Heart left ventricle (tissue), 16 donors: ENCODE measurements at places on chromosomes 3 and 15. TPM values are rescaled to one million over a fixed set of nuclear protein-coding genes. Genes with fewer than 3 reads are reported as not detected.

GRCh38 chr15:84917452-84917851 is 33.0 kb downstream of the SLC28A1 start:
- no peak for DNase-seq

Gene TIMP4
- total RNA-seq = 56.1 TPM

DNA sequence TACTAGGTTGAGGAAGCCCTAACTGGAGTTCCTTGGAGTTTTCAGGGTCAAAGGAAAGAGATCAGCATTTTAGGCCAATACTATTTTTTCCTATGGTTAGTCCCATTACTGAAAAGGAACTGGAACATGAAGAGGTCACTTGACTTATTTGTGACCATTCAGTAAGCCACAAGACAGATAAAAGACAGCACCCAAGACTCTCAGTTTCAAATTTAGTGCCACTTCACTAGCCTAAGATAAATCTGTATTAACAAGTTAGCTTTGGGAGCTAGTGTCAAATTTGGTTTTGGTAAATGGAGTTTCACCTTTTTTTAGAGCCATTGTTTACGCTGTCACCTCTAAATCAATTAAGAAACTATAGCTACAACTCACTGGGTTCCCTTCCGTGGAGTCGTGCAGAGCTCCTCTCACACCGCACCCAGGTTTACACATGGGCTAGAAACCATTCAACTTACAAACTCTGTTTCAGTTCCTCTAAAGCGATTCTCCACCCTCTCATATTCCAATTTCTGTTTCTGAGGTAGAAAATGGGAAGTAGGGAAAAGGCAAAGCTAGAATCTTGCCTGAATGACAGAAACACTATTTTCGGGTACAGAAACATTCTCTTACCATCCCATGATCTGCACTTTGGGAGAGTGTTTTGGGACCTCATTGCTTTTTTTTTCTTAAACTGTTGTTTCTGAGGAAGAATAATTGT is 14.4 kb downstream of the CCDC32 start:
- DNase-seq = no peak

- DNase-seq = no peak
Measured at GRCh38 chr3:52162250-52162872, 8.1 kb upstream of the POC1A start.

DNA sequence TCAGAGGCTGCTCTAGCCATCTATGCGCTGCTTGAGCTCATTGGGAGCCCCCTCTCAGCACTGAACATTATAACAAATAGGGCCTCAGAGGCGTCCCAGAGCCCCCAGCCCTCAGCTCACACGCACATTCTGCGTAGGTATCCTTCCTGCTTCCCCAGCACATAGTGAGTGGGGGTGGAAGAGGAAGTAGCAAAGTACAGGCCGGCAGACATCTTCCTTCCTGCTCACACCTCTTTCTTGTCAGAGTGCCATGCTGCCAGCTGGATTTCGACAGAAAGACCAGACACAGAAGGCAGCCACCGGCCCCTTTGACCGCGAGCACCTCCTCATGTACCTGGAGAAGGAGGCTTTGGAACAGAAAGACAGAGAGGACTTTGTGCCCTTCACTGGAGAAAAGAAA is 16.6 kb downstream of the TMOD2 start:
- no peak for DNase-seq

GRCh38 chr15:74209997-74210671 is 7.5 kb upstream of the STRA6 start:
- DNase-seq = no peak

Gene EPHB1
- total RNA-seq = 0.31 TPM

GRCh38 chr3:57354768-57355167 is 62.3 kb upstream of the ASB14 start:
- no peak for DNase-seq

- no peak for DNase-seq
Measured at GRCh38 chr3:134761213-134761612, 33.8 kb upstream of the EPHB1 start.

DNA sequence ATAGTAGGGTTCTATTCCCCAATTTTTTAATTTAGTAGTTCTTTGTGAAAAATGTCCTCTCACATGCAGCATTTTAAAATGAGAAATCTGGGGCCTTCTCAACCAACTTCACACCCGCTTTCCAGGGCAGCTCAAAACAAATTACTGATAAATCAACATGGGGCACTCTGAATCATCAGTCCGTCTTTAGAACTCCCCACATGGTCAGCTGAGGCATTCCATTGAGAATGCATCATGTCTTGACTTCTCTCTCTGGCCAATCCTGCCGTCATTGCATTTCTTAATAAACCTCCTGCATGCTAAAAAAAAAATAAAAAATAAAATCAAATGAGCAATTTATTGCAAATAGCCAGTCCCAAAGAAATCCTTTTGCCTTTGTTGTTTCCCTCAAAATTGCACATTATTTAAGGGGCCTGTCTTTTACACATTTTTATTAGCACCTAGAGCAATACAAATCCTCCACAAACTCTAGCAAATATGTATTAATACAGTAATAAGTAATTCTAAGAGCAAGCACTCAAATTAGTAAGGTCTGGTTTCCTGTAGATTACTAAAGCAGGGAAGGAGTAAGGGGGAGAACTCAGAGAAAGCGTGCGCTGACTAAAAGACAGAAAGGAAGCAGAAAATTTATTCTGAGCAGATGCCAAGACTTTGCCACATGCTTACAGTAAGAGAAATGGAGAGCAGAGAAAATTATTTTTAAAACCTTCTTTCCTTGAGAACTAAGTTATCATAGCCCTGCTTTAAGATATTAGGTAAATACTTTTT is 175.7 kb downstream of the TNIK start:
- no peak for DNase-seq

Gene RNF7
- 88.8 TPM for total RNA-seq

Gene TTLL13
- total RNA-seq = not detected

Gene FHIT
- total RNA-seq = 26.8 TPM

Gene RTP4
- 2.3 TPM for total RNA-seq

GRCh38 chr15:89822951-89823711 is 8.5 kb upstream of the ANPEP start:
- DNase-seq = no peak

- no peak for DNase-seq
Measured at GRCh38 chr3:102390916-102391315, 43.9 kb upstream of the ZPLD1 start.

Gene RAB43
- 1.9 TPM for total RNA-seq

DNA sequence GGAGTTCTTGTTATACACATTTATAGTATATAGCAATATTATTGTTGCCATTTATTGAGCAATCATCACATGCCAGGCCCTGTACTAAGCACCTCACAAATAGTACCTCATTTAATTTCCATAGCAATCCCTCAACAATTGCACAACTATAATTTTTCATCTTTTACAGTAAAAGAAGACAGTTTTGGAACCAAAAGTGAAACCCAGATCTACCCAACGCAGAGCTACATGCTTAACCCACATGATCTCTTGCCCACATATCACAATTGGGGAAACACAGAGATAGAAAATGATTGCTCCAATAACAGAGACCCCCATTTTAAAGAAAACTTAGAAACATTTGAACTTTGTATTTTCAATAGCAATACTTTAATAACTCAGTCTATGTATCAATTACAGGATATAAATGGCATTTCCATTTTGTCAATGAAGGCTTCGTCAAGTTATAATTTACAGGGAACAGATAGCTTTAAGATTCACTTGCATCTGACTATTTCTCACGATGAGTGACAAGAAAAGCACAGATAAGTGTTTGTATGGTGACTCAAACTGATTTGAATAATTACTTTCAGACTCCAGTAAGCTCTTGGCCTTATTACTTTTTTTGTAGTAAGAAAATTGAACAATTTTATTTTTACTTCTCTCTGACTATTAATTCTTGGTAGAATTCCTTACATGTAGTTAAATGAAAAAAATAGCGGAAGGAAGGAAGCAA is 38.7 kb upstream of the CCDC50 start:
- no peak for DNase-seq

GRCh38 chr3:134029734-134030378 is at the start of gene SLCO2A1:
Gene SLCO2A1, minus strand, starts transcription at chr3:134029925. Its CDS starts 123 bp downstream, at chr3:134029802.
- DNase-seq = peak; percentile 51

Gene MORC1
- not detected for total RNA-seq

- DNase-seq = no peak
Measured at GRCh38 chr3:2875699-2876098, 234.5 kb downstream of the IL5RA start.

DNA sequence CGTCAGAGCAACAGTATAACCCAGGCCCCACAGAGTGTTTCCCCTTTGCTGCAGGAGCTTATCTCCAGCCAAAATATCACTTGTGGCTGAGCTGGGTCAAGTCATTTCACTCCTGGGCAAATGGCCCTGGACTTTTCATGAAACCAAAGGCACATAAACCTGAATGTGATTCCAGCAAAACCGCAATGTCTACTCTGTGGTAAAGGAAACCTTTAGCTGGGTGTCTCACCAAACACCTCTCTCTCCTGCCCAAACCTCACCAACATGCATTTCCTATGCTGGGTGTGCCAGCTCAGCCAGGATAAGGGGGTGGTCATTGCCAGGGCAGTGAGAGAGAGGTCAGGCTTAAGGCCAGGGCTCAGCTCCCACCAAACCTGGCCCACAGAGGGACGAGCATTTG is 67.4 kb downstream of the GTPBP8 start:
- no peak for DNase-seq

Gene ITGA11
- 8.3 TPM for total RNA-seq

Gene GPR156
- total RNA-seq = not detected

Gene LYZL4
- total RNA-seq = not detected

DNA sequence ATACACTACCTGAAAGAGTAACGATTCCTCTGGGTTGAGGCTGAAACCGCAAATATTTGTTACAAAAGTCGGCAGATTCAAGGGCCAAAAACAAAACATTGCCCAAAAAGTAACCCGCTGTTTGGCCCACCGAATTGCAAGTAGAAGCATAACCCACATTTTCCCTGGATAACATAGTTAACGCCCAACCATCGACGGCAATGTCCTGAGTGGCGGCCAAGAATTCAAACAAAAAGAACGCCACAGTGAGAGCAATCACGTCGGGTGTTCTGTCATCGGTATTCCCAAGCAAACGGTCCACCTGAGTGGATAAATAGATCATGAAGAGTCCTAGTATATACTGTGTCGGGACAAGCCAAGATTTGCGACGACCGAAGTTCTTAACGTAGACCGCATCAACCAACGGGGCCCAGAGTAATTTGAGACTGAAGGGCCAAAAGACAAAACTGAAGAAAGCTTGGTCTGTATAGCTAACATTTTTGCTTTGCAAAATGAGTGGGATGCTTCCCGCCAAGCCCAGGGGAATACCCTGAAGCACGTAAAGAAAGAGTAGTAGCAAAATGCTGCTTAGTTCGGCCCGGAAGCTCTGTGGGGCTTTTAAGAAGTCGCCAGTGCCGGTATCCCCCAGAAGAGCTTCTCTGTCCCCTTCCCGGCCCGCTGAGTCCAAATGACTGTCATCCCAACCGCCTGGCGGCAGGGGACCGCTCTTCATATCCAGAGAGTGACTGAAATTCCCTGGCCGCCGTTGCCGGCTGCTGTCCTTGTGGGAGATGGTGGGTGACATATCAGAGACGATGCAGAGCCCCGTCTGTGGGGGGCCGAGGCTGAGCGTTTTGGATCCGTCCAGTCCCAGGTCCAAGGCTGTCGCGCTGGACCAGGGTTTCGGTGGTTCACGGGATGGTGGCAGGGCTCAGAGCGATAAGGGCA is 750 bp downstream of the SLC33A1 start:
- DNase-seq = peak; percentile 68

DNA sequence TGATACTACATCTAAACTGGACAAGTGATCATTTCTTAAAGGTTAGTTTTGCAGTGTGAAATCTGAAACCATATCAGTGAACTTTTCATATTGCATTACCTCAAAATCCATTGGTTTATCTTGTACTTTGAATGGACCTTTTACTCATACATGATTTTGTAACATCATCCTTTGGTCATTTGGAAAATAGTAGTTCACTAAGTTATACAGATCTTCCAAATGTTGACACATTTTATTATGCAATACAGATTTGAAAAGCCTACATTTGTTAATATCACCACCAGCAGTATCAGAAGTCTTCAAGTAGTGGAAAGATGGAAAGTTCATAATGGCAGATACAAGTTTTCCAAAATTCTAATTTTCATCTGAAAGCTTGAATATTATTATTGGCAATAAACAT is 64.0 kb upstream of the CDV3 start:
- no peak for DNase-seq

GRCh38 chr3:128205558-128206145 is 52.4 kb downstream of the EEFSEC start:
- no peak for DNase-seq

- no peak for DNase-seq
Measured at GRCh38 chr15:100663086-100663914, 60.9 kb downstream of the ASB7 start.

Gene P2RY13
- 3.6 TPM for total RNA-seq

DNA sequence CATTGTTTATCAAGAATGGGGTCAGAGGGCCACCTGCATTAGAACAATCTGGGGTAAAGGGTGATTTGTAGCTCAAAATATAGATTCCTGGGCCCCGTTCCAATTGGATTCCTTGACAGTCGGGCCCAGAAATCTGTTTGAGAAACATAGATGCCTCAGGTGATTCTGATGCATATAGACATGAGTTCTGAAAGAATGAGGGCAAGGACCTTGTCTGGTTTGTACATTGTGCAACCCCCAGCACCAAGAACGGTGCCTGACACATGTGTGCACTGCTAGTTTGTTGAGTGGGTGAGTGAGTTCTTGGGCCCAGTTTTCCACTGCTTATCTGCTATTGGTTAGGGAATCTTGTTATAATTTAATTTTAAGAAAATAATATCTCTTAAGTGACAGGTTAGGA is 16.6 kb downstream of the CRYBG3 start:
- no peak for DNase-seq

DNA sequence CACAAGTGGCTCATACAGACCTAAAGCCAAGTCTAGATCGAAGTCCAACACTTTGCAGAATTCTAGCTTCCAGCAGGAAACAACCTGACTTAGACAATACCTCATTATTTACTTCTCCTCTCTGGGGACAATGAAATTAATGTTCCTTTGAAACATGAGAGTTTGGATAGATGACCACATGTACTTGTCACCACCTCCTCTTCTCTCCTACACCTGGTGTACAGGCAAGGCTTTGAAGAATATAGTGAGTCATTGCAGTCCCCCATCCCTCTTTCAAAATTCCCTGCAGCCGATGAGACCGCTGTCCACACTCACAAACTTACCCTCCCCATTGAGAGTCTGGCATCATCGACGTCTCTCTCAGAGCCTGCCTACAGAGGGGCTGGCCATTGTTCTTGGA is 189.0 kb upstream of the HES1 start:
- DNase-seq = no peak

Gene ETFA
- total RNA-seq = 398 TPM

DNA sequence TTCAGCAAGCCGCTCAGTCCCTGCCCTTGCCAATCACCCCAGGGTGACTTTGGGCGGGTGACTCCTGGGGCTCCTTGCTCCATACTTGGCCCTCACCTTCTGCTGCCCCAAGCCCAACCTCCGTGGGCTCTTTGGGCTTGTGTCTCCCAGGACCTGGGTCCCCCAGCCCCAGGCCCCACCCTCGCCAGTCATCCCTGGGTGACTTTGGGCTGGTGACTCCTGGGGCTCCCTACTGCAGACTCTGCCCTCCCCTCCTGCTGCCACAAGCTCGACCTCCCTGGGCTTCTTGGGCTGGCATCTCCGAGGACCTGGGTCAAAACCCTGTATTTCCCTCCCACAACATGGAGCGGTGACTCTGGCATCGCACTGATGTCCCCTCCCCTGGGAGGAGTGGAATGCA is 151.5 kb downstream of the GOLGA6L4 start:
- DNase-seq = no peak
